Body of pancreas (tissue), 4 donors: ENCODE measurements at places on chromosomes 5 and 9. TPM values are rescaled to one million over a fixed set of nuclear protein-coding genes. Genes with fewer than 3 reads are reported as not detected.

DNA sequence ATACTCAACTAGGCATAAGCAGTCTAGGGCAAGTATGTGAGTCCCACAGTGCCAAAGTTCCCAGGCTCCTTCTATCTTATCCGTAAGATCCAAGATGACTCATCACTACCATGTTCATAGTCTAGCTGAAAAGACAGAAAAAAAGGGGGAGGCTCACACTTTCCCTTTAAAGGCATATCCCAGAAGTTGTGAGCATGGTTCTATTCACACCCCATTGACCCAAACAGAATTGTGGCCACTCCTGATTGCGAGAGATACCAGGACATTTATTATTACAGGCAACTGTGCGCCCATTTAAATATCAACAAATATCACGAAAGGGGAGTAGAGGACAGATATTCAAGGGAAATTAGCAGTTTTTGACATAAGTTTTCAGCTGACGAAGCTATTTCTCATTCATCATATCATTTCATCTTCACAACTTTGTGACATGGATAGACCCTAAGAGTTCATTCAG is 8.1 kb upstream of the PFDN1 start:
- DNase-seq: no peak

Gene PRLR
- total RNA-seq: 7.9 TPM

DNA sequence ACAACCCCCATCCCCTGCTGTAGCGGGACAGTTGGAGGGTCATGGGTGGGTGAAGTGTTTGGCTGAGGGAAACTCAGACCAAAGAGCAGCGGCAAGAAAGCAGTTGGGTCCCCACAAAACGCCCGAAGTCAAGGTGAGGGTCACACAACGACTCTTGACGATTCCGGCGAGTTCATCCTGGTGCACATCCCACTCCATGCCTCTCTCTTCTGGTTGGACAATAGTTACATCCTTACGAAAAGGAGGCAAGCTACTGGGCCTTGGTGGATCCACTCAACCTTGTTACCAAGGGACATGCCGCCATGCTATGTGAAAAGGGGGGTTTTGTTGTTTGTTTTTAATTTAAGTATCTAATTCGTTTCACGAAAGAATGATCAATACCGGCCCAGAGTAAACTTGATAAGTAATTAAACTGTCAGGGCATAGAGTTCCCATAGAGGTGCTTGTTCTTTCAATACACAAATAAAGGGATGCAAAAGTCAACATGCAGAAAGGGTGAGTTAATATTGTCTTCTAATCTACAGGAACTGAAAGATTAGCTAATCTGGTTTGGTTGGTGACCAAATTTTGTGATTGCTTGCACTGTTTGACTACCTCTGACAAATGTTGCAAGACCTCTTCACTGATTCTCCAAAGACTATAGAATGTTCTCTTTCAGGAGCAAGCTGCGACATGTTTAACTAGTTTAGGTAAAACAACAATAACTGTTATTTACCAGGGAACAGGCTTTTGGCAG is 732 bp upstream of the SMIM15 start:
- peak; percentile 20 for DNase-seq

DNA sequence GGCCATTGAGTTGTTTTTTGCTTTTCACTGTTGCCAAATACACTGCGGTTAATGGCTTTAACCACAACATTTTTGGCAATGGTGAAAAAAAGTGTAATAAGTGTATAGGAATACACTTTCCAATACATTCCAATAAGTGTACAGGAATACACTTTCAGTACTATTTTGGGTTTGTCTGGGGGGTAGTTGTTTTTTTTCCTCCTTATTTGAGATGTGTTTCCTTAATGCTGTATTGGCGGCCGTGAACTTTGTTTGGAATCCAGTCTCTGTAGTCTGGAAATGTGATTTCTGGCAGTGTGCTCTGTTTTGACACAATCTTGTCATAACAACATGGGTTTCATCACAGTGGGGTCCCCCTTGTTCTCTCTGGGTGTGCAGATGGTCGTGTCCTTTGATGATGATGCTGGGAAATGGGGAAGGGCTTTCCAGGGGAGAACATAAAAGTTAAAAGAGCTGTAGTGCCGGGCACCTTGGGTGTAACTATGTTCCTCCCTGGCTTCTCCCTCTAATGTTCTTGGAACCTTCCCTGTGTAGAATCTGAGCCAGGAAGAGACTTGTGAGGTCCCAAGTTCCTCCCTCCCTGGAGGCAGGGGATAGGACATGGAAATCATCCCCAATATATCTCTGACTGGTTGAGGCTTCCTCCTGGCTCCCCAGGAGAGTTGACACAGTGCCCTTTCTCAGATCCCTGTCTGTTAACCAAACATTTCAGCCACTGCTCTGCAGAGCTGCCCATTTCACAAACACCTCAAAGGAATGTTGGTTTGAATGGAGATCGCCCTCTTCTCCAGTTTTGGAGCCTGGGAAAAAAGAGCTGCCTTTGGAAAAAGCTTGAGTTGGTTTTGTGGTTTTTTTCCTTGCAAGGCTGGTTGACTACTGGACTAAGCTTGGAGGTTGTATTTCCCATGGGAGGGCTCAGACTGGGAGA is 44.8 kb downstream of the RCL1 start:
- no peak for DNase-seq

Gene WHRN
- total RNA-seq: 15.6 TPM

GRCh38 chr5:82019342-82020138 is 47.7 kb downstream of the ATG10 start:
- DNase-seq: no peak

DNA sequence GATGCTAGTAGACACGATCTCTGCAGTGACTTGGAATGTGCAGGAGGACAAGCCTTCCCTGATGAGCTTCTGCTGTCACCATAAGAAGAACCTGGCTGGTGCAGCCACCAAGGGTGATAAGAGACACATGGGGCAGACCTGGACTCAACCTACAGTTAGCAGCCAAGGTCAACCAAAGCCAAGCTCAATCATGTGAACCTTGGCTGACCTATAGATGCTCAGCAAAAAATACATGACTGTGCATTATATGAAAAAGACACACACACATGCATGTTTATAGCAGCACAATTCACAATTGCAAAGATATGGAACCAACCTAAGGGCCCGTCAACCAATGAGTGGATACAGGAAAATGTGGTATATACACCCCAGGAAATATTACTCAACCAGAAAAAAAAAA is 86.9 kb downstream of the TARS1 start:
- DNase-seq: no peak
